ENCODE measurements at places on chromosomes 6 and 20.

- DNase-seq = no peak
Measured at GRCh38 chr6:36581716-36582115, 12.4 kb upstream of the SRSF3 start.

DNA sequence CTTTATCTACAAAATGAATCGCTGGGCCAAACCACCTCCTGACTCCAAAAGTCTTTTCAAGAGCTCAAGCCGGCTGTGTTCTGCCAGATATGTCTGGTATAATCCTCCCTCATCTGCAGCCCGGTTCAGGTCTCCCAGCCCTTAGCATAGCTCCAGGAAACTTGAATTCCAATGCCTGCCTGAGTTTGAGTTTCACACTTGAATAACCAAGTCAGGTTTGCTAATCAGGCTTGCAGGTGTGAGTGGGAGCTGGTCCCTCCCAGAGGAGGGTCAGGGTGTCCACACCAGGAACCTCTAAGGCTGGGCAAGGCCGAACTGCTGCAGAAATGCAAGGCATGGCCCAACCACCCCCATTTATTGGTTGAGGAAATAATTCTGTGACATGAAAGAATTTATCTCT lies 96.6 kb downstream of the TMEM242 start:
- no peak for DNase-seq

DNA sequence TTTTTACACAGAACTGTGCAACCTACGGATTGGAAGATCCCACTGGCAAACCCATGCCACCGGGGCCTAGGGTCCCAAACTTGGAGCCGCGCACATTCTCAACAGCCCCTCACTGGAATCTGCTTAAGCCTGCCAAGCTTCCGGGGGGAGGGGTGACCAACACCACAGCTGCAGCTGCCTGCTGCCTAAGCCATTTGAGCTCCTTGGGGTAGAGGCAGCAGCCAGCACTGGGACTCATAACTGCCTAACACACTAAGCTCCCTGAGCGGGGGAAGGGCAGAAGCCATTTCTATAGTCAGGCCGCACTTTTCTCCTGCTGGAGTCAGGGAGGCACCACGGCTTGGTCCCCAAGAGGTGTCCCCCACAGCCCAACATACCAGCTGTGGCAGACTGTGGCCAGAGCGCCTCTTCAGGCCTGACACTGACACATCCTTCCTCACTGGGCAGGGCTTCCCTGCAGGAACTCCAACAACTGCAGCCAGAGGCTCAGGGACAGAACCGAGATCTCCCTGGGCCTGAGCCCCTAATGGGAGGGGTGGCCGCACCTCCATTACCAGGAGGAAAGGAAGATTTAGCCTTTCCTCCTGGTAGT lies 270.3 kb upstream of the ECI2 start:
- DNase-seq = no peak

DNA sequence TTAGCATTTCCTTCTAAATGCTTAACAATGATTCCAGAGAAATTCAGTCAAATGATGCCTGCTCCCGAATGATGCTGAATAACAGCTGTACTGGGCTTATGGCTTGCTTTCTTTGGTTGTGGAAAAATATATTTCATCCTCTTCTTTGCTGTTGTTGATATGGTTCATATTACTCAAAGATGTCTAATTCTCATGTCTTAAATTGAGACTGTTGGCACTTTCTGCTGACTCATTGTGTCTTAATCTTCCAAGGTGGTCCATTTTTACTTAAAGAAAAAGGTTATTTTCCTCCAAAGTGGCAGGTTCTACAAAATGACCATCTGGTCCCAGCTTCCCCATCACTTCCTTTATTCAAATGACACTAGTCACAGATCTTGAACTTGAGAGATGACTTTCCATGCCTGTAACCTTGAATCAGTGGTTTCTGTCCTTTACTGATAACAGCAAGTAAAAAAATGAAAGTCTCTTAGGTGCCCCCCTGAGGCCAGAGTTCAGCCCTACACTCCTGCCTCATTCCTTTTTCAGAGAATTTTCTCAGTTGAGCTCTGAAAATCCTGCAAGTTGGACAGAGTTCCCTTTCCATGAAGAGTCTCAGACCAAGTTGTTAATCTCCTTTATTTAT lies 6.9 kb downstream of the SNAP25 start:
- no peak for DNase-seq

DNA sequence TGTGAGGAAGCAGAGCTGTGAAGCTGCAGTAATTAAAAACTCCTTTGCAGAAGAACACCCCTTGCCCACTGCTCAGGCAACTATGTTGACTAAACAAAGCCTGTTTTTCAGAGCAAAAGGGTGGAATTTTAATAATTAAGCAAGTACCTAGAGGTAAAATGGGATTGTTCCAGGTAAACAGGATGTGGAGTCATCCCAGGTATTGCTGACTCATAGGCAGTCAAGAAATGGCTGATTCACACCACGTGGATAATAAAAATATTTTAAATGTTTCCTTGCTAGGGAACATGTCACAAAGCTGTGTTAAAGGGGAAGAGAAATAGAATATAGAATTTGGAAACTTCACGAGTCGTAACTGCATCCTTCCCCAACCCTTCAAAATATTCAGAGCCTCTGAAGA lies 491.8 kb downstream of the BTBD3 start:
- no peak for DNase-seq

DNA sequence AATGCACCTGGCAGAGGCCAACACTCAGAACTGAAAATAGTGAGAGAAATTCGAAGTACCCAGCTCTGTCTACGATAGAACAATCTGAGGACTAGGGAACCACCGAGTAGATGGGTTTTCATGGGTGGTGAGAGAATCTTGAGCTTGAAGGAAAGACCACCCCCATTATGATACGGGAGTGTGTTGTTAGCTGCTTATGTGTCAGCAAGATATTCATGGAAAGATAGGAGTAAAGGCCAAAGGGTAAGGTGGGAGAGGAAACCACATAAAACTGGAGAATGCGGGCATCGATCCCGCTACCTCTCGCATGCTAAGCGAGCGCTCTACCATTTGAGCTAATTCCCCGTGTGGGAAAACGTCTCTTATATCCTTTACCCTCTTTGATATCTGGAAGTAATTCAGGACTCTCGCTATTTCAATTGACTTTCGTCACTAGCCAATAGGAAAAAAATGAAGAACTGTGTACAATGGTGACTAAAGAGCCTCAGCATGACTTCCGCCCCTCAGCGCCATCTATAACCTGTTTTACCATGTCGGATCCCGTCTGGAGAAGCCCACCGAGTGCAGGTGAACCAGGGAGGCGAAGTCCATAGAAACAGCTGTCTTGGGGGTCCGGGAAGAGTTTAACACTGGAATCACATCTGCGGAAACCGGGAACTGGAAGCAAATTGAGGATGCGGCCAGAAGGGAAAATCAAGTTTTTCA lies 25.0 kb upstream of the ABT1 start:
- peak; percentile 46 for DNase-seq

- DNase-seq = no peak
Measured at GRCh38 chr20:42041000-42041565, 422.9 kb upstream of the CHD6 start.

GRCh38 chr6:132401618-132402285 lies 477 bp upstream of the MOXD1 start:
- DNase-seq = no peak

GRCh38 chr6:167927246-167927645 lies 70.2 kb upstream of the KIF25 start:
- DNase-seq = no peak

GRCh38 chr6:166330612-166331011 lies 11.7 kb downstream of the SFT2D1 start:
- no peak for DNase-seq

DNA sequence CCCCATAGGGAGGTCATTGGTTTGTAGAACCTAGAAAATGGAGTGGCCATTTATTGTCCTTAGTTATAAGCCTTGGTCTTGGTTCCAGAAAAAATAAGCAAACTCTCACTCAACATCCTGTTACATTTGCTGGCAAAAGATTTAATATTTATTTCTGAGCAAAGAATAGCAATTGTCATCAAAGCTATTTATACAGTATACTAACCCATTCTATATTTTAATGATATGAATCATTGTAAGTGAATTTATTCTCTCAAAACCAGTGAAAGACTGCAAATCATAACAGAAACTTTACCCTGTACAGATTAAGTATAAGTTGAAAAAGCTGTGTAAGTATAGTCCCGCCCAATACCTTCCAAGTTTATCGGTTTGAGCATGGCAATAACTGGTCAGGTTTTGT lies 364.4 kb downstream of the CD109 start:
- DNase-seq = no peak

DNA sequence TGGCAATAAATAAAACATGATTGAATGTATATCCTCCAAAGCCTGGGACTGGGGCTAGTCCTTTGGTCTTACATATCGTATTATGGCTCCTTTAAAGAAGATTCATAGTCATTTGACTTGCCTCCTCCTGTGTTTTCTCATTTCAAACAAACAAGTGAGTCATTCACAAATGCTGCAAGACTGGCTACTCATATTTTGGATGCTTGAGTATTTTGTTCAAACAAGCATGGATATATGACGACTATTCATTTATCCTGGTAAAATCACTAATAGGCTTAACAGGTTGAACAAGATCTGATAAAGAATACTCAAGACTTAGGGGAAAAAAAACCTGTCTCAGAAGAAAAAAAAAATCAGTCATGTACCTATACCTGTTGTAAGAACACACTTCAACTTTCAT lies 111.1 kb upstream of the CCDC28A start:
- no peak for DNase-seq

- no peak for DNase-seq
Measured at GRCh38 chr20:38255393-38255792, 5.1 kb downstream of the KIAA1755 start.

DNA sequence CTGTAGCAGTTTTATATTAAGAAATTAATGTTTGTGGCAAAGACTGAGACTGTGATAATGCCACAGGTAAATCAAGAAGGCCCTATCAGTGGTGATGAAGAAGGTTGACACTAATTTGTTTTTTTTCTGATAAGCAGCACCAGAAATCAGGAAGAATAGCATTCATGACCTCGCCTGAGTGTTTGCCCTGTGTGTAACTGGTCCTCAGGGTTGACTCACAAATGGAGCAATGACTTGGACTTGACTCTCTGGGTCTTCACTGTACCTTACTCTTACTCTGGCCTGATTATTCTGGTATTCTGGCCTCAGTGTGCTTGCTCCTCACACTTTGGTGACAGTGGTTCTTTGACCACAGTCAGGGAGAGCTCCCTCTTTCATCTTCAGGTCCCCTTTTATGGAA lies 243.9 kb downstream of the HAO1 start:
- no peak for DNase-seq

- no peak for DNase-seq
Measured at GRCh38 chr20:13990465-13990864, at the start of gene SEL1L2. SEL1L2 (minus strand) TSS chr20:13990614; CDS start chr20:13990534, 80 bp downstream.

DNA sequence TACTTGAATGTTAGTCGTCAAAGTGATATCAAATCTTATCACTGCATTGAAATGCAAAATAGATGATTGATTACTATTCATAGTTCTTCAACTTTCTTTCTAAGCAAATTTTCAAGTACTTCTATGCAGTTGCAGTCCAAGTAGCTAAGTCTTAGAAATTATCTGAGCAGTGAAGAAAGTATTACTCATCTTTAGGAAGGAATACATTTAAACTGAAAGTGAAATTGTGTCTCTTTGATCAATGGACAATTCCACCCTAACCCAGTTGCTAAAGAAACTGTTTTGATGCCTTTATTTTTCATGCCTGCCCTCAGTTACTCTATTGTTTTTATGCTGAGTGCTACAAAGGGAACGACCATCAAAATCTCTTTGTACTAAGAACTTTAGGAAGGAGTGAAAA lies 337.4 kb downstream of the GRIK2 start:
- no peak for DNase-seq

GRCh38 chr6:156816505-156816904 lies 39.3 kb downstream of the ARID1B start:
- no peak for DNase-seq

- no peak for DNase-seq
Measured at GRCh38 chr6:42100029-42100901, 42.2 kb downstream of the C6orf132 start.

DNA sequence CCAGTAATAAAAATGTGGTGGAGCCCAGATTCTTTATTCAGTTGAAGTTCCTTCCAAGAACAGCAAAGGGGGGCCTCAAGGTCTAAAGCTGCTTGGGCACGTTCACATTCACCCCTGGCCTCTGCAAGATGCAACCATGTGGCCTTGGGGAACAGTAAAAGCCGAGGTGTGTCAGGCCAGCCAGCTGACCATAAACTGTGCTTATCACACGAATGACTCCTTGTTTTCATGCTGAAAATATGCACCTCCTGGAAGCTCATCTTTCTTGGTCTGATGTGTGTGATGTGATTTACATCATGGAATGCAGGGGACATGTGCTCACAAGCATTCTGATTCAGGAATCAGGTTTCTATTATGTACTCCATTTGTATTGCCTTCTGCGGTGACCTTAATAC lies 211.6 kb upstream of the MARCKS start:
- no peak for DNase-seq

- DNase-seq = no peak
Measured at GRCh38 chr6:101909366-101909765, 515.9 kb downstream of the GRIK2 start.

GRCh38 chr6:141482796-141483597 lies 649.7 kb upstream of the GJE1 start:
- no peak for DNase-seq

DNA sequence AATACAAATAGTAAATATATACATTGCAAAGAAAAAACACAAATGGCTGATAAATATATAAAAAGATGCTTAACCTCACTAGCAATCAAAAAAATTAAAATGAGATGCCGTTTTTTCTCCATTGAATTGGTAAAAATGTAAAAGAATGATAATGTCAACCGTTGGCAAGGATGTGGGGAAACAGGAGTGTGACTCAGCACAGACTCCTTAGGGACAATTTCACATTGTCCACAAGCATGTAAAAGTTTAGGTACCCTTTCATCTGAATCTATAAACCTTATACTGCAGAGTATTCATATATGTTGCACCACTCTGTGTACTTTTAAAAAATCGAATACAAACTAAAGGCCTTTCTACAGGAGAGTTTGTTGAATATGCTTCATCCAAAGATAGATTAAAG lies 143.1 kb upstream of the RREB1 start:
- DNase-seq = no peak

DNA sequence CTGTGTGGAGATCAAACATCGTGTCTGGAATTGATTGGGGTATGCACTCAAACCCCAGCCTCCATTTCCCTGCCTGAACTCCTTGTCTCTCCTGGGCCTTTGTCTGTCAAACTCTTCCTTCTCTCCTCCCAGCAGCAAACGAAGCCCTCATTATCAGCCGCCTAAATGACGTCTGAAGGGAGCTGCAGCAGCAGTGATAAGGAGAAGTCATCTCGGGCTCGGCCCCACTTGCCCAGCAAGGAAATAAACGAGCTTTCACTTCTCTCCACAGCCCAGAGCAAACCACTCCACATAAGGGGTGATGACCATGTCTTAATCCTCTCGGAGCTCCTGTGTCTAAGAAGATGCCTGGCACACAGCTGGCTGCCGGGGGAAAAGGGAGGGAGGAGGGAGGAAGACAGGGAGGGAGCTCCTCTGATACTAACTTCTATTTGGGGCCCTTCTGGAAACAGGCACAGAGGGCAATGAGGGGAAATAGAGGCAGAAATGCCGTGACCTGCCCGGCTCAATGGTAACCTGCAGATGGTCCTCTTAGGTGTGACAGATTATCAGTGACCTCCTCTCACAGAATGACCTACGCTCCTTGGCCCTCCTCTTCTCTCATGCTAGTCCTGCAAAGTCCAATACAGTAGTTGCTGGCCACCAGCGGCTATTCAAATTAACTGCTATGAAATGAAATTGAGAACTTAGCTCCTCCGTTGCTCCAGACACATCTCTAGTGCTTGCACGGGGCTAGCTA lies 100.4 kb downstream of the PXDC1 start:
- DNase-seq = no peak

All from stimulated activated CD4-positive, alpha-beta T cell treated with anti-CD3 and anti-CD28 coated beads, Interleukin-4, amount 100 ng/mL, for 1 hour (primary cell).